Tibial nerve (tissue), 4 donors: ENCODE measurements at places on chromosomes 6 and 20. TPM values are rescaled to one million over a fixed set of nuclear protein-coding genes. Genes with fewer than 3 reads are reported as not detected.
A peak's percentile ranks its signal among the peaks of the same experiment; 100 is the strongest.

The VSX1 gene
- total RNA-seq: not detected

The HEY2 gene
- total RNA-seq: 7.3 TPM

DNA sequence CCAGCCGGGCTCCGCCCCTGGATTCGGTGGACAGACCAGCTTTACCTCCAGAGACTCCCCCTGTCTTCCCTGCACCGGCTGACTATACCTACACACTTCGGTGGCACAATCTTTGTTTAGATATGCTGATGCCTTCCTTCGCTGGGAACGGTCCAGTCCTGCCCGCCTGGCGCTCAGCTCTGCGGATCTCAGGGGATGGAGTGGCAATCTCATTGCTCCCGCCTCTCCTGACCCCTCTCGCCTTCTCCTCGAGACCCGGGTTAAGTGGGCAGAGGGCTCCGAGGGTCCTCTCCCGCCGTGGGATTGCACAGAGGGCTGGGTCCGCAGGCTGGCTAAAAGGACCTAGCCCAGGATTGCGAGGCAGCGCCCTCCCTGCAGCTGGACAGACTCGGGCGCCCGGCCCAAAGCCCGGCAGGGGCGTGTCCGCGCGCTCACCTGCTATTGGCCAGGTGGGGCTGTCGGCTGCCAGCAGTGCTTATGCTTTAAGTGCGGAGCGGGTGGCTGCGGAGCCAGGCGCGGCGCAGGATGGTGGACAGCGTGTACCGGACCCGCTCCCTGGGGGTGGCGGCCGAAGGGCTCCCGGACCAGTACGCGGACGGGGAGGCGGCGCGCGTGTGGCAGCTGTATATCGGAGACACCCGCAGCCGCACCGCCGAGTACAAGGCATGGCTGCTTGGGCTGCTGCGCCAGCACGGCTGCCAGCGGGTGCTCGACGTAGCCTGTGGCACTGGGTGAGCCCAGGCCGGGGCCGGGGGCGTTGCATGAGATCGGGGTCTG, at the start of gene GNMT:
Gene GNMT, plus strand, starts transcription at position 512 of the 777 bp plus-strand sequence. Its CDS starts 14 bp downstream, at position 526.
- H3K36me3 ChIP-seq: peaks cover 38% of the 10 kb centered on the region
- H3K4me1 ChIP-seq: peaks cover 12% of the 10 kb centered on the region
- H3K4me3 ChIP-seq: peak within 1 kb of the TSS; percentile 23
- H3K27ac ChIP-seq: no peak within 1 kb of the TSS

GRCh38 chr6:114024746-114025145, 53.8 kb upstream of the HDAC2 start:
- H3K27ac ChIP-seq: no peak overlapping the region
- no peak for DNase-seq
- no peak overlapping the region for H3K4me3 ChIP-seq
- no peaks in the 10 kb centered on the region for H3K27me3 ChIP-seq
- H3K4me1 ChIP-seq: no peaks in the 10 kb centered on the region

DNA sequence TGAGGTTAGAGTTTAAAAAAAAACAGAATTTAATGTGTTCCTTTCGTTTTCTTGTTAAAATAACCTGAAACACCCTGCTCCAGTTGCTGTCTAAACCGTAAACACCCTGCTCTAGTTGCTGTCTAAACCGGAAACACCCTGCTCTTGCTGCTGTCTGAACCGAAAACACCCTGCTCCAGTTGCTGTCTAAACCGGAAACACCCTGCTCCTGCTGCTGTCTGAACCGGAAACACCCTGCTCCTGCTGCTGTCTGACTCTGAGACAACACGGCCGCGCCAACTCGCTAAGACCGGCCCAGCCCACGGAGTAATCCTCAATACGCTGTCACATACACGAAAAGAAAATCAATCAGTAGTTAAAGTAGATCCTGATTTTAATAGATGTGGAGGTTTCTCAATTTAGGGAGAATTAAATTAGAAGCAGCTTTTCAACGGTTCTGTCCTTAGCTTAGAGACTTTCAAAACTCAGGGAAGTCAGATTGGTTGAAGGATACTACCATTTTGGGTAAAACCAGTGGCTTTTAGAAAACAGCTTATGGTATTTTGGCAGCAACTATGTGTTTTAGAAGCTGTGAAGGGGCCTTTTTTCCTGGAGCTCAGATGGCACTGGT, 98.3 kb downstream of the RAMACL start:
- peak; percentile 33 for DNase-seq
- no peaks in the 10 kb centered on the region for H3K4me1 ChIP-seq
- no peaks in the 10 kb centered on the region for H3K36me3 ChIP-seq
- peak overlapping the region; percentile 64 for H3K27ac ChIP-seq
- no peak overlapping the region for H3K4me3 ChIP-seq
